ENCODE measurements at places on chromosomes 2 and 18.
A peak's percentile ranks its signal among the peaks of the same experiment; 100 is the strongest.

GRCh38 chr2:67702284-67702683 is 305.2 kb downstream of the ETAA1 start:
- no peak for DNase-seq

- peak; percentile 61 for DNase-seq
These were observed 125.8 kb upstream of the MYO3B start for GRCh38 chr2:170052151-170052550.

DNA sequence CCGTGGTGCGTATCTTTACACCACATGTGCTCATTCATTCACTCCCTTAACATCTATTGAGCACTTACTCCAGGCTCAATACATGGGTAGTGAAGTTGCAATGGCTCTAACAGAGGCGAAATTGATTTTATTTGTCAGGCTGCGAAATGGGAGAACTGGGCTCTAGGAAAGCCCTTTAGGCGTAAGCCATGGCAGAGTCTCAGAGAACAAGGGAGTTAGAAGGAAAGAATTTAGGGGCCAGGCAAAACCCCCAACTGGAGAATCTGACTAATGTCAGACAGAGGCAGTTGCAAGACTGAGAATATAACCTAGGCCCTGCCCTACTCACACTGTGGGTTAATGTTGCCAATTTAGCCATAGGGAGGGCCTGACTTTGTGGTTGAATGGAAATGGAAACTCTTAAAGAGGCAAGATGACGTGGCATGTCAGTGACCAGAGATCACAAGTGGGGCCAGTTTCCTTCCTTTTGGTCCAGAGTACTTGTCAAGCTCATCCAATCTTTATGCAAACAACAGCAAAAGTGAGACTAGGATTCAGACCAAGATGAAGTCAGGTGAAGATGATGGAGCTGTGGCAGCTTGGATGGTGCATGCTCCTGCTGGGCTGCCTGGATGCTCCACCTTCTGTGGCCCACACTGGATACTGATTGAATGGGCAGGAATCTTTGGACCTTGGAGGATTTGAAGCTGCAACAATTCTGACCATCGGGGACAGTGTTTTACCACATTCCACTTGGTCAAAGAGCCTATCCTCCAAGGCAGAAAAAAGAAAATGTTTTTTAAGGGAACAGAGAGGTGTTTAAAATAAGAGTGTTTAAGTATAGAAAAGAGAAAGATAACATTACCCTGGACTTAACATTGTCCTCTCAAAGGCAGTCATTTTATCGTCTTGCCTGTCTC is 92.2 kb downstream of the CAPN13 start:
- DNase-seq, result peak; percentile 8

DNA sequence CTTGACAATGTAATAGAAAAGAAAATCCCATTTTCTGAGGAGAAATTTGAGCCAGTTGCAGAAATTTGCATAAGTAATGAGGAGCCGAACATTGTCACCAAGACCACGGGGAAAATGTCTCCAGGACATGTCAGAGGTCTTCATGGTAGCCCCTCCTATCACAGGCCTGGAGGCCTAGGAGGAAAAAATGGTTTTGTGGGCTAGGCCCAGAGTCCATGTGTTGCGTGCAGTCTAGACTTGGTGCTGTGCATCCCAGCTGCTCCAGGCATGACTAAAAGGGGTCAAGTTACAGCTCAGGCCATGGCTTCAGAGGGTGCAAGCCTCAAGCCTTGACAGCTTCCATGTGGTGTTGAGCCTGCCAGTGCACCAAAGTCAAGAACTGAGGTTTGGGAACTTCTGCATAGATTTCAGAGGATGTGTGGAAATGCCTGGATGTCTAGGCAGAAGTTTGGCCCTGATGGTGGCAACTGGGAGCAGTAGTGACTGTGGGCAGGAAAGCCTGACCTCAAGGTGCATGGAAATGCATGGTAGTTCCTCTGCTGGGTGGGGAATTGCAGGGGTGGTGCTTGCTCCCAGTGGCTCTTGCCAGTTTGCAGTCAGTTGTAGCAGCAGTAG is 41.9 kb upstream of the CCDC195 start:
- DNase-seq, result no peak

GRCh38 chr2:135386993-135387392 is 144.0 kb downstream of the ZRANB3 start:
- no peak for DNase-seq

- no peak for DNase-seq
These were observed 340.2 kb upstream of the HNRNPA3 start for GRCh38 chr2:176872406-176872805.

GRCh38 chr18:47969816-47970215 is 39.4 kb upstream of the SMAD2 start:
- peak; percentile 45 for DNase-seq

GRCh38 chr2:225025917-225026571 is 16.2 kb downstream of the DOCK10 start:
- DNase-seq, result peak; percentile 82

DNA sequence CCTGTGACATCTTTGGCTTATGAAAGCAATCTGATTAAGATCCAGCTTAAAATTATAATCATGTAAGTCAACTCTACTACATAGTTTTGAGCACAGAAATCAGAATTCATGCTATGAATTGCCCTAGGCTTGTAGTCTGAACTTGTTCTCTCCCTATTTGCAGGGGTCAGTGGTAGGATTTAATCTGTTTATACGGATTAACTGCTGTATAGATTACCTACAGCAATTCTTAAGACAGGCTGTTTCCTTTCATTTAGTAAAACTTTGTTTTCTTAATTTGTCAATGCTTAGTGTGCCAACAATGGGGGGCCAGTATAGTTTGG is 287.9 kb downstream of the PDE11A start:
- DNase-seq, result no peak

GRCh38 chr2:240397542-240397916 is 37.9 kb upstream of the GPC1 start:
- DNase-seq, result no peak
